Endothelial cell (in vitro differentiated cells): ENCODE measurements at places on chromosomes 12 and 14.

DNA sequence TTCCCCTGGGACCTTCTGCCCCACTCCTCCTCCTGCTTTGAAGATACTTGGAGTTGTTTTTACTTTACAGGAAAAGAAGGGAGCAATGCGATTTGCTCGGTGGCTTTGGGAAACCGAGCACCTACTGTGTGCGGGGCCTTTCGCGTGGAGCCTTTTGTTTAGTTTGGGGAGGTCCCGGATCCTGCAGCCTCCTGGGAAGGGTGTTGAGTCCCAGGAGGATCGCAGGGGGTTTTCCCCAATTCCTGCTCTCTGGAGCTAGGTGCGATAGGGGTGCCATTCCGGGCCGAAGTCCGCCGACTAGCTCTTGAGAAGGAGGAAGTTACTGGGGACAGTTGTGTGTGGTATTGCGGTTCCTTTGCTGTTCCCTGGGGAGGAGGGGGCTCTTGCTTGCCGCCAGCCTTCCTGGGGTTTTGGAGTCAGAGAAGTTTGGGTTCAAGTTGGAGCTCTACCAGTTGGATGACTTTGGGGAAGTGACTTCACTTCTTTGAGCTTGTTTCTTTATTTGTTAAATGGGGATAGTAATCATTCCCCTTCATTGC lies 1.1 kb downstream of the BRI3BP start:
- DNase-seq, result no peak

DNA sequence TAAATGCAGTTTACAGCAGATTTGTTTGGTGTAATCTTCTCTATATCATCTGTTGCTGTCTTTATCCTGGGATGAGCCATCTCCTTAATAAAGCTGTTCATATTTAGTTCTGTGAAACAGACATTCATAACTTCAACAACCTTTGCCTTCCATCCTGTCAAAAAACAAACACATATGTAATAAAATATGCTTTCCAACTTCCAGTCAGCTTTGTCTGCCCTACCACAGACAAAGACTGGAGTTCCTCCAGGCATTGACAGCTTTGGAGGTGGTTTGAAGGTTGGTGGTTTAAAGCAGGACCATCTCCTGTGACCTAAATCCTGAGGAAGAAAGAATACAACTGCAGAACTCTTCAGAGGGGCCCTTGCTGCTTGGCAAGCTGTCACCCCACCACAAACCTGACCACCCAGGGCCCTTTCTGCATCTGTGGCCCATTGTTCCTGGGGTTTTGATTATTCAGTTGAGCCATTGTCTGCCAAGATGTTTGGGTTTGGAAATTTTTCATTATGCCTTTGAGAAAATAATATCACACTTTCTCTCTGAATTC lies 28.2 kb upstream of the PTGR2 start:
- no peak for DNase-seq

GRCh38 chr14:22656226-22656625 lies 12.1 kb upstream of the OR6J1 start:
- DNase-seq, result no peak

DNA sequence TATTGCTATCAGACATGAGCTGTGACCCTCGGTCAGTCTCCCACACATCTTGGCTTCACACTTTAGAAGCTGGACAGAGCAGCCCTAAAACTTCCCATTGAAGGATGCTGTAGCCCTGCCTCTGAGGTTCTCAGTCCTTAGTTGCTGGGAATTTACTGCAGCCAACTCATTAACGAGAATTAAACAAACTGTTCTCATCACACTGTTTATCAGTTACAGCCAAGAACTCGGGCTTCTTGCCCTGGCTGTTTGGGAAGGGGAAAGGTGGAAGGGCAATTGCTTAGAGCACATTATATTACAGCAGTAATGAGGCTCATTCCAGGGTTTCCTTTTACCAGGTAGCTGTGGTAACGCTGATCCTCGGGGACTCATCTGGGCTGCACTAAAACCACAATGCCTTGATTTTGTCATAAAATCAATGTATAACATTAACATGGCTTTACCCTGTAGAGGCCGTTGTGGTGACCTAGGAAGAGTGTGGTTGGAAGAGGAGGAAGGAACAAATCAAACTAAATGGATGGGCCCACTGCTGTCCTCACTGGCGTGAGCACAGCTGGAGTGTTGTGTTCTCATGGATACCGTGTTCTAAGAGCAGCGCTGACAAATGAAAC lies 87.1 kb downstream of the GPR135 start:
- no peak for DNase-seq

DNA sequence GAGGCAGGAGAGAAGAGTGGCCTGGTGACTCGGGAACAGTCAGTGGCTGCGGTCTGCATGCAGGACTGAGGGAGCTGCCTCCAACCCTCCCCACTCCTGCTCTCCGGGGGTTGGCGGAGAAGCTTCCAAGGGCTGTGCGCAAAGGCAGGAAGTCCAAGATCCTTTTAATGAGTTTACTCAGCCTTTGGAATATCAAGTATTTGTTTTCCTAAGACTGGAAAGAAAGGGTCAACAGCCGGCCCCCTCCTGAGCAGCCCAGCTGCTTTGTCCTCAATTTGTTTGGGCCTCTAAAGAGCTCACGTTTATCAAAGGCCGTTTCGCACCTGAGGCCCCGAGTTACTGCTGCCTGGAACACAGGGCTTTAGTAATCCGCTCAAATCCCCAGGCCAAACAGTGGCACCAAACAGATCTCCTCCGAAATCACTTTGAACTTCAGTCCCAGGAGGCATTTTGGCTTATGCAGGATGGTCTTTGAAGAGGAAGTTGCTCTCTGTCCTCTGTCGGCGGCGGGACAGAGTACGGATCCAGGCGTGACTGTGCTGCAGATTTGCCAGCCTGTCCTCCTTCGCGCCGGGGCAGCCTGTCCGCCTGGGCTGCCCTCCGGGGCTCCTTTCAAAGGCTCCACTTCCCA lies 117.2 kb upstream of the FZD10 start:
- DNase-seq, result no peak

DNA sequence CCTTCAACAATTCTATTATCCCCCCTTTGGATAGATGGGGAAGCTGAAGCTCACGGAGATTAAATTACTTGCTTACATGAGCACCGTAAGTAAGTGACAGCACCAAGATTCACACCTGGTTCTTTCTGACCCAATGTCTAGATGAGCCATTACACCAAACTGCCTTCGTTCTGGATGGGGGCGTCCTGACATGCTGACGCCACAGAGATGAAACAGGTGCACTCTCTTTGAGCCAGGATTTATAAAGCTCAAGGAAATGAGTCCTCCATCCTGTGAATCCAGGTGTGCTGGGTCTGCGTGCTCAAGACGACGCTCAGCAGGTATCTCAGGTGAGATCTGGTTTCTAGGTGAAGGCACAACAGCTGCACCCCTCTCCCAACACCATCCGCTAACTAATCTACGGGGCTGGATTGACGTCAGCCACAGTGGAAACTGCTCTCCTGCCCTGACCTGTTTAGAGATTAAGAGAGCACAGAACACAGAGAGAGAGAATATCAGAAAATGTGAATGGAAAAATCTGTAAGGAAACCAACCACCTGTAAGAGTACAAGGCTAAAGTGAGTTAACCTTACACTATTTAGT lies 61.6 kb downstream of the KSR2 start:
- DNase-seq, result no peak

DNA sequence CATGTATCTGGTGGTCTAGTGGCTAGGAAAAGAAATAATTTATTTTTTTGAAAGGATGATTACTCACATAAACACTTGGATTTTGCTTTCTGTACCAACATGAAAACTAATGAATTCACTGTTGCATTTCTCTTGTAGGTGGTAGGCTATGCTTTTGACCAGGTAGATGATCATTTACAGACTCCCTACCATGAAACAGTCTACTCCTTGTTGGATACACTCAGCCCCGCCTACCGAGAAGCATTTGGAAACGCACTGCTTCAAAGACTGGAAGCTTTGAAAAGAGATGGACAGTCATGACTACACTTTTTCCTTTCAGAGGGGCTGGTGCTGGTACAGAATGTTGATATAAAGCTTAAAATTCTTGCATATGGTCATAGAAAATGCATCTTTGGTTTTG lies 6.5 kb upstream of the AK7 start:
- DNase-seq, result no peak

- peak; percentile 34 for DNase-seq
Observed at GRCh38 chr12:4037747-4038312, 164.6 kb upstream of the PARP11 start.

DNA sequence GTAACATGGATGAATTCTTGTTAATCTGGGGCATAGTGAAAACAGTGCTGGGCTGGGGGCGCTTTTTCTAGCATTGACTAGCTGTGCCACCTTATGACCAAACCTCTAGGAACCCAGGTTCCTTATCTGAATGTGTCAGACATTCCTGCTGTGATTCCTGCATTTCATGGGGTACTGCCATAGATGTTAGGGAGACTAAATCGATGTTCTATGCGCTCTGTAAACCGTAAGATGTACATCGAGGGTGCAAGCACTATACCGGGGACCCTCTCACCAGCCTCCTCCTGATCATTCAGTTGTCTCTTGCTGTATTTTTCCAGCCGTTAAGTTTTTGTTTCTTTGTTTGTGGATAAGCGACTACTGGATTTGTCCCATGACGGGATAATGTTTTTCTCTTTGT lies 170.9 kb upstream of the PARP11 start:
- no peak for DNase-seq

- no peak for DNase-seq
Observed at GRCh38 chr12:51198568-51199365, 19.1 kb downstream of the POU6F1 start.

DNA sequence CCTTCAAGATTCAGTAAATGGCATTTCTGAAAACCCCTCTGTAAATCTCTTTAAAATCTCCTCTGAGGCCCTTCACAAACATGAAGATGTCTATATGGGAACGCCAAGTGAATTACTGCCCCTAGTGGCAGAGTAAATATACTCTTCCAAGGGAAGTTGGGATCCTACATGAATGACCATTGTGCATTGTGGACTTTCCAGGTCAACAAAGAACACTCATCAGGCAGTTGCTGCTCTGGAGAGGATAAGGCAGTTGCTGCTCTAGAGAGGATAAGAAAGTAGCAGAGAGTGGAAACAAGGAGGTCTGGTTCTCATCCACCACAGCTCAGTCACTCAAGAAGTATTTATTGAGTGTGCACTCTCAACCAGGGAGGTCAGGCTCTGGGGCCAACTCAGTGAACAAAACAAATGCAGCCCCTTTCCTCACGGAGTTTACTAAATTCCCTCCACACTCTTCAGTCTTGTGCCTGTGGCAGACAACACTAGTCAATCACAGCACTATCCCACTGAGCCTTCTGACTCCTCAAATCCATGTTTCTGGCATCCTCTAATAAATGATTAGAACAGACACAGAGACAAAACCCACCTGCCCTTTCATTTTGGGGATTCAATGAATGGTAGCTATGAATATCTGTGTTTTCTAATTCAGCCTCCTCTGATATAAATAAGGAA lies 52.9 kb downstream of the SVOP start:
- DNase-seq, result no peak

DNA sequence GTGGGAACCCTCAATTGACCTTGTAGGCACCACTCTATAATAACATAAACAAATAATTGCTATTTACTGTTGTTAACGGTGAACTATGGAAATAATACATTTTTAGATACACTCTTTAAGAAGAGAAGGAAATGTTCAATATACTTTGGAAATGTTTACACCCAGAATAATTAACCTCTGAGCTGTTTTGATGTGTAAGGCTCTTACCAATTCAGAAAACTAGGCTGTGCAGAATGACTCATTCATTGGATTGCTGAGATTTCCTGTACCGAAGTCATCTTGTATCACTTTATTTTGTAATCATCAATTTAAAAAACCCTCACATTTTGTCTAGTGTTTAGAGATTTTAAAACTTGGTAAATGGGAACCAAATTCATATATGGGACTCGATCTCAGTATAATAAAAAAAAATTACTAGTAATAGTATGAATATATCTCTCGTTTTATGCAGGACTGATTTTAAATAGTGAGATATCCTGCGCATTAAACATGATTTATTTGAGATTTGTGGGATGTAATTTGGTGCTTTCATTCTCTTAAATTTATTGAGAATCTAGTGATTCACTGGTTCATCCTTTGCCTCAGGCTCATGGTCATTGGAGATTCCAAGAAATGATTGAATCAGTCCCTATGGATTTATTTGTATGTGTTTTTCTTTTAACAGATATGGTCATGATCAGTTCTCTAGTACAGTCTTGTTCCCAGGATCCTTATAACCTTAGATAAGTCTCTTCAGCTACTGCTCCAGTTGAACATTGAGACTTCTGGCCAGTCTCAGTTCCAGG lies 3.9 kb downstream of the SAMD4A start:
- no peak for DNase-seq

DNA sequence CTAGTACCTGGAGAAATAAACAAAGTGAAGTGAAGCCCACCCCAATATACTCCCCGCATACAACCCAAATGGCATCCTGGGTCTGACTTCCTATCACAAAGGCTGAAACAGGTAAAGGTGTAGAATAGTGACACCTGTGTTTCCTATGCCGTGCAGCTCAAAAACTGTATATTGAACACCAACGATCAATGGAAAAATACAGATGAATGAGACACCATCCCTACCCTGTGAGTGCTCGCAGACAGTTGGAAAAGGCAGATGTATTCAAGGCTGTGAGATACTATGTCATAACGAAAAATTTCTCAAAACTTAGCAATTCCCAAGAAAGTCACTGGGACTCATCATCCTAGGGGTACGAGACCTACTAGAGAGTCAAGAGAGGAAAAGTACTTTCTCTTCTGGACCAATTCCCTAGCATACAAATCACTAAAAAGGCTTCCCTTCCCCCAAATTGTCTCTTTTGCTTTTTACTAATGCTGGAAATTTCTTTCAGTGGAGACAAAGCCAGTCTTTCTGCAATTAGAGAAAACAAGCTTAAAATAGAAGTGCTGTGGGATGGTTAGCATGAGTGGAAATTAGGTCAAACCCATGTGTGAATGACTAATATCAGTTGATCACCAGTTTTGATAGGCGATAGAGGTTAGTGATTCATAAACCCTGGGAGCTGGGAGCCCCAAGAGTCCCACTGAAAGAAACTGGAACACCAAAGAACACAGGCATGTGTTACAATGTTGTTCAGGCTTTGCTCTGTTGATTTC lies 249.7 kb downstream of the SPTSSA start:
- DNase-seq, result no peak

DNA sequence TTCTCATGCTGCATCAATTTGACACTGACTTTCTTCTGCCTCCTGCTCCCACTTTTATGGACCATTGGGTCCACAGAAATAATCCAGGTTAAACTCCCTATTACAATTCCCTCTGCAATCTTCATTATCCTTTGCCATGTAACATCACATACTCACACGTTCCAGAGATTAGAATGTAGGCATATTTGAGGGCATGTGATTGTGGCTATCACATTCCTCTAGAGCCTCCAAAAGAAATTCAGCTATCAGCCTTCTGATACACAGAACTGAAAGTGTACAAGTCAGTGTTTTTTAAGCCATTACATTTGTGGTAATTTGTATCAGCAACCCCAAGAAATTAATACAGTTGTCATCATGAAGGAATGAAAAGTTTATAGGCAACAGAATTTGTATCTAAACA lies 892.4 kb downstream of the RPS29 start:
- DNase-seq, result no peak

- DNase-seq, result no peak
Observed at GRCh38 chr12:79415746-79416435, 274.9 kb downstream of the PAWR start.

DNA sequence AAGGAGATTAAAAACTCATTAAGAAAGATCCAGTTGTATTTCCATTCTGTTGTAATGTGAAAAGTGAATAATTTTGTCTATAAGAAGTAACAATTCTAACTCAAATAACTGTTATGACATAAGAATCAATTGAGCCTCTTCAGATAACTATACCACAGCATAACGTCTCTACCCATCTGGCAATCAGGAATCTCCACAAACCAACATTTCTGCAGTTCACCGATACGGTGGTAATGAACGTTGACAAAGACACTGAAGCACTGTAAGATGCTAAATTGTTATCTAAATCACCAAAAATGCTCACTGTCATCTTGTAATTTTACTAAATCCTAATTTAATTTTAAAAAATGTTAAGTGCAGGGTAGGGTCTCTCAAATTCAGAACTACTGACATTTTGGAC lies 130.9 kb upstream of the USP15 start:
- DNase-seq, result no peak
